ENCODE measurements at places on chromosomes 13 and 19.

- DNase-seq = no peak
These were observed 202.0 kb downstream of the FOXO1 start for GRCh38 chr13:40464337-40465014.

- no peak for DNase-seq
These were observed 3.9 kb upstream of the PODNL1 start for GRCh38 chr19:13942023-13942684.

GRCh38 chr13:95160112-95160906, 140.9 kb downstream of the ABCC4 start:
- no peak for DNase-seq

- no peak for DNase-seq
These were observed 1116.1 kb downstream of the PCDH9 start for GRCh38 chr13:66113882-66114526.

- DNase-seq = no peak
These were observed 152.9 kb downstream of the EFNB2 start for GRCh38 chr13:106382534-106382933.

All from activated T-helper 1 cell treated with Interleukin-2 at 50 U/mL for 16 hours (primary cell).